ENCODE measurements at places on chromosomes 11 and 22.
A peak's percentile ranks its signal among the peaks of the same experiment; 100 is the strongest.

- DNase-seq = no peak
Observed at GRCh38 chr22:41873391-41873790, 40.5 kb downstream of the SREBF2 start.

DNA sequence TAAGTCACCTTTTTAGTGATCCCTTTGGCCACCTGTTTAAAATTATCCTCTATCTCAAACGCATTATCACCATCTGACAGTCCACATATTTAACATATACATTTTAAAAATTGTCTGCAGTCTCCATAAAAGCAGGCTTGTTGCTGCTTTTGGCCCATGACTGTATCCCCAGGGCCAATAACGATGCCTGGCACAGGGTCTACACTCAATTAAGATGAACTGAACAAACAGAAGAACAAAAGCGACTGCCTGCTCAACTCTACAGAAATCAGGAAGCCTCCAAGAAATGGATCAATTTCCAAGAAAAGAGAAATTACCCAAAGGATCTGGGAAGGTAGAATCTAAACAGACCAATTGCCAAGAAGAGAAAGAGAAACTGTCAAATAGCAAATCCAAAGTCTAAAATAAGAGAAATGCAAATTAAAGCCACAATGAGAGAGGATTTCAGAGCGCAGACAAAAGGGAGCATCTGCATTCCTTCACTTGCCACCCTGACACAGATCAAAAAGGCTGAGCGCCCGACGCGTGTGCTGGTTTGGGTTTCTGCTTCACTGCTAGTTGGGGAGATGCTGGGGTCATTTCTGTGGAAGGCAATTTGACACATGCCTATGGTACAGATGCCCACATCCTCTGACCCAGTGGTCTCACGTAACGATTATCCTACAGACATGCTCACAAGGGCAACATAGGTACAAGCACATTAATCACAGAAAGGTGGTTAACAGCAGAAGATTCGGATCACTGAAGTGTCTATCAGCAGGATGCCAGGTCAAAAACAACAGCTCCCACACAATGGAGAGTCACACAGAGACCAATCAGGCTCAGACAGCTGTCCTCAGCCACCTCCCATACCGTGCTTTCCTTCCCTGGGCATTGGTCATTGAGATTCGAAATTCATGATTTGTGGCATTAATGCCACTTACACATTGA lies 55.9 kb downstream of the SHISAL1 start:
- DNase-seq = no peak

GRCh38 chr22:49487950-49488349 lies 339.7 kb downstream of the BRD1 start:
- DNase-seq = no peak

- DNase-seq = peak; percentile 48
Observed at GRCh38 chr11:67118181-67118766, 789 bp upstream of the KDM2A start.
